ENCODE measurements at places on chromosomes 6 and 20.

DNA sequence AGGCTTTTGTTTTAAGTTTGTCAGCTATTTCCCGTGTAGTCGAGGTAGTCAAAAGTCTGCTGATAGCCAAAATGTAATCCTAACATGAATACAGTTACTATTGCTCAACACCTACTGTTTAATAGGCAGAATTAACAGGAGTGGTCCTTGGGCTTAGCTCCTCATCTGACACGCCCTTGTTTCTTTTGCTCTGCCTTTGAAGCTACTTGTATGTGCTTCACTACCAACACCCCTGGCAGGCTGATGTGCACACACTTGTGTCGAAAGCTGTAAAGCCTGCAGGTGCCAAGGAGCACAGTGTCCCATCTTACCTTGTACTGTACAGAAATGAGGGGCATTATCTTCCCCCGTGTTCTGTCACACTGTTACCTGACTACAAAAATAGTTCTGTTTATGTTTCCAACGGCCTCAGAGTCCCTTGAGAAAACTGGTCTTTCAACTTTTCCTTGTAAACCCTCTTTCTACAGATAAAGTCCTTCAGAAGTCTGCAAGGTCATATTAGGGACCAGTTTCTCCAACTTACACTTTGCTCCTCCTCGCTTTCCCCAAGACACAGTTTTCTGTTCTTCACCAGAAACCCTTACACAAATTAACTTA, 9.3 kb downstream of the SDHAF4 start:
- no peak for DNase-seq

DNA sequence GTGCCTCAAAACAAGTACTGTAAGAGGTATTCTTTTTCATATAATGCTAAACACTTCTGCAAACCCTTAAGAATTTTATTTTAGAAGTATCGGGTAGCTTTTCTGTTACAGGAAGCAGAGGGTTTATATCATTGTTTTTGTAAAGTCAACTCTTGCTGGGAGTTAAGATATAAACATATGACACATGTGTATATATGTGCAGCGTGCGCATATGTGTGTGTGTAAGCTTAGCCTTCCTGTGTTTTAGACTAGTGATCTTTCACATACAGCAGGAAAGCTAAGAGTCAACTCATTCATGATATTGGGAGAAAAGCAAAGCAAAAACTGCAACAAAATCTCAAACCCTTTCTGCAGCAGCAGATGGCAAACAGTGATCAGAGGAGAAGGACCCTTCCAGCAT, 102.4 kb downstream of the ARID1B start:
- no peak for DNase-seq

- DNase-seq = peak; percentile 31
These were observed 75.9 kb downstream of the OR2B2 start for GRCh38 chr6:27836141-27836782.

DNA sequence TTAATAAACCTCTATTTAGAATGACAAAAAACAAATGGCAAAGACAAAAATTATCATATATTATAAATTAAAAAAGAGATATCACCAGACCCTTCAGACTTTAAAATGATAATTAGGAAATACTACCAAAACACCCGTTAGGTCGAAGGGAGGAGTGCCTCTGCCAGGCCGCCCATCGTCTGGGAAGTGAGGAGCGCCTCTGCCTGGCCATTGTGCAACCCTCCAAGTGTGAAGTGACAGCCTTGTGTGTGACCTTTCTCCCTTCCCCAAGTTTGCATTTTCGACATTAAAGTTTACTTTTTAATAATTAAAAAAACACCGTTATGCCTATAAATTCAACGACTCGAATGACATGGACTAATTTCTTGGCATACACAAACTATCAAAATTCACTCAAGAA, 64.5 kb upstream of the TASP1 start:
- DNase-seq = no peak

DNA sequence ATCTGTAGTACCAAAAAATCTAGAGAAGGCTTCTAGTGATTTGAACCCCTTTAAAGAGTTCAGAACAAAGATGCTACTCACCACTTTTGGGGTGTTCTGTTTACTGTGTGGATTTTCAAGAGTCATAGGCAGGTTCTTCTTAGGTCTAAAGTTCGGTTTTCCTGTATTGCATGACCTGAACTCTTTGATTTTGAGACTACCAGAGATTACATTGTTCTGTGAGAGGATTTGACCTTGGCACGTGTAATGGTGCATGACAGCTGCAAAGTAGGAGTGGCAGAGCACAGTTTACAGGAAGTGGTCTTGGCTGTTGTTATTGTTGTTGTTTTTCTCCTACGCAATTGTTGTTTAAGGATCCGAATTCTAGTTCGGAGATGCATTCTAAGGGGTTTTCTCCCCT, 592.7 kb downstream of the EPHA7 start:
- peak; percentile 33 for DNase-seq

DNA sequence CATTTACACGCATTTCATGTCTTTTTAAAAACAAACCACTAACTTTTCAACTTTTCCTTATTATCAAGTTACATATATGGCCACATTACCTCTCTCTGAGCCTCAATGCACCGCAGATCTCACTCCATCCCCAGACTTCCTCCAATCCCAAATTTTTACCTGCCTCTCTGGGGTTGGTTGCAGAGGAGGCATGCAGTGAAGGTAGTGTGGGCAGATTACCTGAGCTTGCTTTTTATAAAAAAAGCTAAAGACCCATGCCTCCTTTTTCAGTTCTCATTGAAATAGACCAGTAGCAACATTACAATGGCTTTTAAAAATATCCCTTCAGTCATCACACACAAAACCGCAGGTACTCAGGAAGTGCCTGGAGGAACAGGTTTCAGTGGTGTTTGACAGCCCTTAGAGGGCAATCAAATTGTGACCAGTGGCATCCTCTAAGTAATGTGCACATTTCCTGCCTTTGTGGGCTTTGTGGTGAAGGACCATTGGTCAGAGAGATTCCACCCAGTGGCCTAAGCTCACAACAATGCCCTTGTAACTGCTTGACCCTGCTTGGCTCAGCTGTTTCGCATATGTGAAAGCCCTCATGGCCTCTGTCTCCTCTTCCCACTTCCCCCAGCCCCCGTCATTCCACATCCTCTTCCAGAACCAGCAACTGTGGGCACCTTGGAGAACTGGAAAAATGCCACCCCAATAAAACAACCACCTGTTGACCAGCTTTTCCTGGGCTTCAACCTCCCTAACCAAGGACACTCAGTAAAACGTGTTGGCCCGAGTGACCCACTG, 30.2 kb upstream of the IL17A start:
- DNase-seq = peak; percentile 53

DNA sequence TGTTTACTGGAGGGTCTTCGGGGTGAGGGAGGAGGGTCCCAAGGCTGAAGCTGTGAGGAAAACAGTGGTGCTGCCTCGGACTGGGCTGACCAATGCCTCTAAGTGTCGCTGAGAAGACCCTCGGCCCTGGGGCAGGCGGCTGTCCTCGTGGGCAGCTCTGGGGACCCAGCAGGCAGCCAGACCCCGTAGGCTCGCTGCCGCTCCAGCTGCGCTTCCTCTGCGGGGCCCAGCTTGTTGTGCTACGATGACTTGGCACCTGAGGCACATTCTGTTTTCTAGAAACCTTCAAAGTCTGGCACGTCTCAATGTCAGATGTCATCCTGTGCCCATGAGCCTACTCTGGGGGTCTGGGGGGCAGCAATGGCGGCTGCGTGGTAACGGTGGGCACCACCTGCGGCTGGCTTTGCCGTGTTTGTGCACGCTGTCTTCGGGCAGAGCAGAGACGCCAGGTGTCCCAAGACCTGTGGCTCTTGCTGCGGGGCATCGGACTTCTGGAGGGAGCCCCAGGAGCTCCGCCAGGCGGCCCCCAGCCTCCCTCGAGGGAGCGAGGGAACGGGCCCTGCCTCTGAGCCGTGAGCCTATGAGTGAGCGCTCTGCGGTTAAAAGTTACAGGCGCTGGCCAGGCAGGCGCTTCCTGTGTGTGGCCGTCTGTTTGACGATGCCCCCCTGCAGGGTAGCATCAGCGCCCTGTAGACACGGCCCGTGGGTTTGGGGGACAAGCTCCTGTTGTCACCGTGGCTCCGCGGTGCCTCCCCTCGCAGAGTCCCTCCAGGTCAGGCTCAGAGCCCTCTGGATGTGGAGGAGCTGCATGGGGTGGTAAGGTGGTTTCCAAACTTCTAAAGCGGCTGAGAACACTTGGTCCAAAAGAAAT, 6.8 kb downstream of the SLC17A9 start:
- DNase-seq = no peak

GRCh38 chr20:39123185-39123557, 161.0 kb downstream of the DHX35 start:
- DNase-seq = no peak

DNA sequence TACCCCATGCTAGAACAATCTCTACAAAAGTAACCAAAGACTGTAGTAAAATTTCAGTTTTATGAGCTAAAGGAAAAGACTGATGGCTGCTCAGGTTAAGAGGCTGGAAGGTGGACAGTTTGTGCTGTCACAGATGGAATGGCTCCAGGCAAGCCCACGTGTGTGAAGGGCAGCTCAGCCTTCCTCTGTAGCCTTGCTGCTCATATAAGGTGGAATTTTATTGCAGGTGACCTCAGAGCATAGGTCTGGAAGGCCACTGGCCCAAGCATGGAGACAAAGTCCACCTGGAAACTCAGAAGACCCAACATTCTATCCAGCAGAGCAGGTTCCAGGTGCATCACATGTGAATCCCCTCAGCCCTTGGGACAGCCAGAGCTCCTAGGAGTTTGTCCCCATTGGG, 53.6 kb downstream of the KAT14 start:
- no peak for DNase-seq

DNA sequence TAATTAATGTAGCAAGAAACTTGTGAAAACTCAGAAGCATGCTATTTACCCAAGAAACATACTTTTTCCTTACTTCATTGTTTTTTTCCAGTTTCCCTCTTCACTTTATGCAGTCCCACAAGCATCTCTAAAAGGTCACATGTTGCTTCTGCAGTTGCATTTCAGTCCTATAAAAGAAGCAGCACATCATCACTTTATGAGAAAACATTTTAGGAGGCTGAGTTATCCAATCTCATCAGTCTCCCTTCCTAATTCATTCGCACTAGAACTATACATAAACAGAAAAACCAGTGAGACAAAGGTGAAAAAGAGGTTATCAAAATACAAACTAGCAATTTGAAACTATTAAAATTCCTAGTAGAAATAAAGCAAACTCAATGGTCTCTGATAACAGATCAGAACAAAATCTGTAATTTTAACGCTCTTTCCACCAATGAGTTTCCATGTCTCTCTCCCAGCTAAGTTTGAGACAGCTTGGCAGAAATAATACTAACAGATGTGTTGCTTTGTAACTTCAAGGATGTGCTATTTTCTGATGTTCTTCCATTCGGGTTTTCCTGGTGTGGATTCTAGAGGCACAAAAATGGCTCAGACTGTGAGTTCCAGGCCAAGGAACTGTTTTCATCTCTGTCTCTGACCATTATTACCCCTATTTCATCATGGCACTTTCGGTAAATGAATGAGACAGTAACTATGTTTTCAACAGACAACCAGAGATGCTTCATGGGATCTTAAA, 48.4 kb downstream of the ZHX3 start:
- DNase-seq = no peak

- DNase-seq = peak; percentile 3
These were observed 64.3 kb downstream of the ZFP64 start for GRCh38 chr20:52127309-52127708.

GRCh38 chr20:47572105-47572729, 70.5 kb downstream of the NCOA3 start:
- DNase-seq = no peak

- no peak for DNase-seq
These were observed 33.3 kb upstream of the SYNDIG1 start for GRCh38 chr20:24436160-24436559.

GRCh38 chr6:166415833-166416347, 33.1 kb upstream of the MPC1 start:
- no peak for DNase-seq

- no peak for DNase-seq
These were observed 4.3 kb downstream of the MTCL3 start for GRCh38 chr6:127514773-127515227.

DNA sequence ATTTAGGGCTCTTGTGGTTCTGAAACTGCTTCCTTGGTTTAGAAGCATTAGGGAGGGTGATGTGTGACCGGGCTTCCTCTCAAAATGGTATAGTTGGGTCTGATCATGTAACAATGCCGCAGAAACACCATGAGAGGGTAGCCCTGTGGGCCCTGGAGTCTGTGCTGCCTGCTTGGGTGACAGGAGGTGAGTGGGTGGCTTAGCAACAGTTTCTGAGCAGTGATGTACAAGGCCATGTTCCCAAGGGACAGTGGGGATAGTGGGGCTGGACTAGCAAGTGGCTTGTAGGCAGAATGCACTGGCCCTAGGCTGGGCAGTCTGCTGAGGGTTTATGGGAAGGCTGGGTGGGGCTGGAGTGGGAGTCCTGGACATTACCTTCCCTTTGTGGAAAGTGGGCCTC, 106.9 kb upstream of the MYL9 start:
- no peak for DNase-seq

- no peak for DNase-seq
These were observed 19.3 kb downstream of the ABCF1 start for GRCh38 chr6:30590509-30590908.

GRCh38 chr6:30685157-30686008, 1.1 kb downstream of the PPP1R18 start:
- peak; percentile 54 for DNase-seq

DNA sequence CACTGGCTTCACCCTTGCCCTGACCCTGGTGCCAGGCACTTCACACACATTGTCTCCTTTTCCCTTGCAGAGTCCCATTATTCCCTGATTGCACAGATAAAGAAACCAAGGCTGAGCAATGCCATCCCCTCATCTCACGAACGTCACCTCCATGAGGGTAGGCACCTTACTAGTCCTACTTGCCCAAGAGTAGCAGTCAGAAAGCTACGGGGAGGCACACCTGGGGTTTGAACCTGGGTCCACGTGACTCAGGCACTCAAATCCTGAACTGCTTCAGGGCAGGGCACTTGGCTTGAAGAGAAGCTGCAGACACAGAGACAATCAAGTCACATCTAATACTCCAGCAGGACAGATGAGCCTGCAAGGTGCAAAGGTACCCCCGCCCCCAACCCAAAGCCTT, 1.9 kb downstream of the BCAS1 start:
- DNase-seq = no peak

GRCh38 chr6:130324657-130325056, 41.2 kb upstream of the TMEM200A start:
- DNase-seq = no peak

GRCh38 chr6:130282234-130282995, 59.7 kb upstream of the SAMD3 start:
- peak; percentile 12 for DNase-seq

GRCh38 chr20:4677846-4678245, 43.9 kb upstream of the PRND start:
- DNase-seq = no peak

- DNase-seq = no peak
These were observed 975 bp upstream of the PPT2 start for GRCh38 chr6:32152769-32153563.

GRCh38 chr6:151172751-151173150, 67.0 kb upstream of the AKAP12 start:
- no peak for DNase-seq

GRCh38 chr20:64084685-64085152, 521 bp upstream of the LKAAEAR1 start:
- no peak for DNase-seq

All from OCI-LY7 (cell line).